ENCODE measurements at places on chromosomes 4 and X. TPM values are rescaled to one million over a fixed set of nuclear protein-coding genes. Genes with fewer than 3 reads are reported as not detected.

The C4orf36 gene
- 0.64 TPM for total RNA-seq

The HGFAC gene
- 0.24 TPM for total RNA-seq

The F9 gene
- total RNA-seq, result not detected

The SORCS2 gene
- 4.7 TPM for total RNA-seq

The USP53 gene
- total RNA-seq, result 8.8 TPM

Data from A549 treated with DMSO at 1 μM for 4 hours (cell line).